Fibroblast of the conjunctiva (primary cell): ENCODE measurements at places on chromosomes 5 and 9.

DNA sequence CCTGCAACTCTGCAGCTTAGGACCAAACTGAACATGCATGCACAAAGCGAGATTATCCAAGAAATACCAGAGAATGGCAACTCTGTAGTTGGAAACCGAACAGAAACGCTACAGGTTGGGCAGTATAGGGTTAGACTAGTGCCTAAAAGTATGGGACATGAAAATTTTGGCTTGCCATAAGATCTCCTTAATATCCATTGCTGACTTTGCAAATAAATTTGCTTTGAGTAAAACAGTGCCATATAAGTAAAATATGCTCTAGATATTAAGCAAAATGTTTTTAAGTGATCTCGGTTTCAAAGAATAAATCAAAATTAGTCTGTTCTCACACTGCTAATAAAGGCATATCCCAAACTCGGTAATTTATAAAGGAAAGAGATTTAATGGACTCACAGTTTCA, 456.0 kb downstream of the PRDM9 start:
- DNase-seq, result no peak

- no peak for DNase-seq
Measured at GRCh38 chr5:58094031-58094430, 365.9 kb downstream of the PLK2 start.

- no peak for DNase-seq
Measured at GRCh38 chr5:181121675-181122561, 9.1 kb downstream of the OR2V1 start.

DNA sequence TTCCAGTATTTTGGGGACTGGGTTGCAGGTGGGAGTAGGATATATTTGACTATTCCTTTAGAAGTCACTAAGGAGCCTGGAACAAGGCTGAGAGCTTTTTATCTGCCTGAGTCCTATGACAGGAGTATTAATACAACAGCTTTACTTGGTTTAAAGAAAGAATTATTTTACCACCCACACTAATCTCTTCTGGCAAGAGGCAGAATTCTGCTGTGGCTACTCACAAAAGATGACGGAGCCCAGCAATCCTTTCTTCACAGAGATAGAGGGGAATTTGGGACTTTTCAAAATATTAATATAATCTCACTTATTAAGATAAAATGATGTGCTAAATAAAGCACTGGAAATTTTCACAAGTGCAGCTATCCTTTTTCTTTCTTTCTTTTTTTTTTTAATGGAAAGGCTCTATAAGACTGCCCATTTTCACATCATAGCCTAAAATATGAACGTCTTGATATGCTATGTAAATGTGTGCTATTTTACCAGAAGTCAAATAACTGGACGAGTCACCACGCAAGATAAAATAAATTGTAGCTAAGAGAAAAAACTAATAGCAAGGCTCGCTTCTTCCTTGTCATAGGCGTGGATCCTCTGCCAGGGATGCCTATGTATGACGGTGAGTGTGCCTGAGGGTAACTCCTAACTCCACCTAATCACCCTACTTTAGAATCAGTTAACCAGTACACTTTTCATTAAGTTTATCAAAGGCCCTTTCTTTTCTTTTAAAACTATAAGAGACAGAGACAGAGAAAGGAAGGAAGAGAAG, 76.3 kb downstream of the ZNF608 start:
- DNase-seq, result no peak

GRCh38 chr5:62154758-62155157, 151.2 kb upstream of the KIF2A start:
- DNase-seq, result no peak

DNA sequence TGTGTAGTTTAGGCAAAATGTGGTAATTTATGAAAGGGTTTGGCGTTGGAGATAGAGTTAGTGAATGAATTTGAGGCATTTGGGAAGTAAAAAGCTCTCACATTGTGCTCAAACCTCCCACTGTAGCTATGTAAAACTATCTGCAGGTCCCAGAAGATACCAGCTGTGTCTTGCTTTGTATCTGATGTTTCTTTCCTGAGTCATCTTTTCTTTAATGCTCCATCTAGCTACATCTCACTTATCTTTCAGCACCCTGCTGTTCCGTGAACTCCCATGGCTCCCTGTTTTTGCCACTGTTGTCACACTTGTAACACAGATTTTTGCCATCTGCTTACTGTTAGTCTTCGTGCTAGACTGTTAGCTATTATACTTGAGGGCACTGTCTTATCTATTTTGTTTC, 253.1 kb downstream of the NPR3 start:
- DNase-seq, result no peak

DNA sequence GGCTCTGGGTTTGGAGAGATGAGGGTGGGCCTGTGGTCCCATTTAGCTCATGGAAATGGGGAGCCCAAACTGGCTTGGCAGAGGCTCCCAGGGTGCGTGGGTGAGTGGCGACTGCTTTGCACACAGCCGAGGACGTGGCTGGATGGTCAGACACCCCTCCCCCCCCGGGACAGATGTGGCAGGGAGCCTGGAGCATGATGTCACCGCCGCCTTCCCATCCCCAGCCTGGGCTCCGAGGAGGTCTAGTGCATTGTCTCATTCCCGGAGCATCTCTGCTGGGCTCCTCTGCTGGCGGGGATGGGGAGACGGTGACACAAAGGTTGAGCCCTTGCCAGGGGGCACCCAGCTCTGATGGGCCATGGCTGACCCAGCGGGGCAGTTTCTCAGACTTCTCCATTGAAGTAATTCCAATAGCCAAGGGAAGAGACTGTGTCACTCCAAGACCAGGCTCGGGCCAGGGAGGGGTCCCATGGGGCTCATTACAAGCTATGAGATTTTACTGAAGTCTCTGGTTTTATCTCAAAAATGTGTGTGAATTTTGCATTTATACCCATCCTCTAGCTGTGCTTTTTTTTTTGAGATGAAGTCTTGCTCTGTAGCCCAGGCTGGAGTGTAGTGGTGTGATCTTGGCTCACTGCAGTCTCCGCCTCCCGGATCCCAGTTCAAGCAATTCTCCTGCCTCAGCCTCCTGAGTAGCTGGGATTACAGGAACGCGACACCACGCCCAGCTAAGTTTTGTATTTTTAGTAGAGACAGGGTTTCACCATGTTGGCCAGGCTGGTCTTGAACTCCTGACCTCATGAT, 36.1 kb downstream of the HMCN2 start:
- no peak for DNase-seq

DNA sequence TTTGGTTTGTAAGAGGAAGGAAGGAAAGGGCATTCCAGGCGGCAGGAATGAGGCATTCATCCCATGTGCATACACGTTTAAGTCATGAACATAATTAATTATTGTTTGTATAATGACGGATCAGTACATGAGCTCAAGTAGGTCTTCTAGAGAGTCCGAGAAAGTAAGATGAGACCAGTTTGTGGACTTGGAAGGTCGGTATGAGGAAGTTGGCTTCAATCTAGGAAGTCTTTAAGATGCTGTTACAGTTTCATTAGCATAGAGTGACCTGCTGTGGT, 2.1 kb downstream of the GTF3C4 start:
- DNase-seq, result no peak

GRCh38 chr5:155867522-155868088, 459.4 kb upstream of the SGCD start:
- no peak for DNase-seq

DNA sequence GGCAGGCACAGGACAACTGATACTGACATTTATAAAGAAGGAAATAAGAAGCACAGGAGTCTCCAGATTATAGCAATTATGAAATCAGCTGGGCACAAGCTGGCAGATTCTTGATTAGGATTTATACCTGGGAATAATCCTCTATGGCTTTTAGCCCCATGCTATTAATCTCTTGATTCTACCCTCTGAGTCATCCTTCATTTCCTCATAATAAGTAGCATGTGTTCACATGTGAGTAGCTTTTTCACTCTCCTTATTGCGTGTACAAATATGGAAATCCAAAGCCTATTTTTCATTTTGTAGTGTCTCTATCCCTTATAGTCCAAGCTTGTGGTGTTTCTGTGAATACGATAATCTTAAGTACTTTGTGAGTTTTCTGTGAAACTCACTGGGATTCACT, 185.0 kb upstream of the PRLR start:
- DNase-seq, result no peak

DNA sequence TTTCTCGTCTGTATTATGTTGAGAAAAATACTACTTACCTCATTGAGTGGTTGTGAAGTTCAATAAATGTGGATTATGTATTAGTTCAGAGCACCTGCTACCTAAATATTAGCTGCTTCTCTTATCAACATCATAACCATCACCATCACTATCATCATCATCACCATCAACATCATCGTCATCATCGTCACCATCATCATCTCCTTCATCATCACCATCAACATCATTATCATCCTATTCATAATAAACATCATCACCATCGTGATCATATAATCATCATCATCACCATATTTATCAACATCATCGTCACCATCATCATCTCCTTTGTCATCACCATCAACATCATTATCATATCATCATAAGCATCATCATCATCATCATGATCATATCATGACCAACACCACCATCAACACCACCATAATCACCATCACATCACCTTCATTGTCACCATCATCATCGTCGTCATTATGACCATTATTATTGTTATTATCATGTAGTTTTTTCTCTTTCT, 181.0 kb upstream of the ADCY2 start:
- DNase-seq, result no peak

GRCh38 chr9:129888293-129889121, 53.2 kb downstream of the USP20 start:
- no peak for DNase-seq

- peak; percentile 27 for DNase-seq
Measured at GRCh38 chr5:118580949-118581348, 407.4 kb downstream of the DTWD2 start.

- DNase-seq, result no peak
Measured at GRCh38 chr5:103428411-103428871, 134.1 kb downstream of the NUDT12 start.

DNA sequence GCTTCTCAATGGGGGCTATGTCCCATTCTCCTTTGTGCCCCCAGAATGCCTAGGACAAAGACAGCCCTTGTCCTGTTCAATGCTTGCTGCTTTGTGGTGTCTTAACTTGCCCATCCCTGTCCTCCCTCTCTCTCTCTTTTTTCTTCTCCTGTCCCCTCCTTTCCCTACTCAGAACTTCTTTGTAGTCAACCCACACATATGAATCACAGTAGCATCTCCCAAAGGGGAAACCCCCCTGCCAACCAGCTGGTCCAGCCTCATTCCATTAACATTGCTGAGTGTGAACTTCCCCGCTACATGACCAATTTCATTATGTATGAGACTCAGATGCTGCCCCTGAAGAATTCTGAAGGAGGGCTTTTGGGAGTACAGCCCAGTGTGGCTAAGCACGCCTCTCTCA, 408.3 kb downstream of the ENC1 start:
- no peak for DNase-seq

- no peak for DNase-seq
Measured at GRCh38 chr5:66702426-66702825, 106.2 kb downstream of the MAST4 start.

DNA sequence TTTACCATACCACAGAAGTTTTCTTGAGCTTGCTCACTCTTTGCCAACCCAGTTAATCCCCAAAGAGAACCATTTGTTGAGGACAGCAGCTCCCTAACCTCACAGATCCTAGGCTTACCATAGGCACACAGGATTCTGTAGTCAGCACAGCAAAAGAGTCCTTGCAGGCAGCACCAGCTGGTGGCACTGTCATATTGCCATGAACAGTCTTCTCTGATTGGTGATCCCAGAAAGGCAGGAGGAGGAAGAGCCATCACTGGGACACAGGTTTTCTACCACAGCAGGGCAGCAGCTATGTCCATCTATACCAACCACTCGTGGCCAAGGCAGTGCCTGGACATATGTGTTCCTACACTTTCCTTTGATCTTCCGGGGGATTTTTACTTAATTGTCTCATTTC, 297.1 kb upstream of the CD180 start:
- DNase-seq, result peak; percentile 10

DNA sequence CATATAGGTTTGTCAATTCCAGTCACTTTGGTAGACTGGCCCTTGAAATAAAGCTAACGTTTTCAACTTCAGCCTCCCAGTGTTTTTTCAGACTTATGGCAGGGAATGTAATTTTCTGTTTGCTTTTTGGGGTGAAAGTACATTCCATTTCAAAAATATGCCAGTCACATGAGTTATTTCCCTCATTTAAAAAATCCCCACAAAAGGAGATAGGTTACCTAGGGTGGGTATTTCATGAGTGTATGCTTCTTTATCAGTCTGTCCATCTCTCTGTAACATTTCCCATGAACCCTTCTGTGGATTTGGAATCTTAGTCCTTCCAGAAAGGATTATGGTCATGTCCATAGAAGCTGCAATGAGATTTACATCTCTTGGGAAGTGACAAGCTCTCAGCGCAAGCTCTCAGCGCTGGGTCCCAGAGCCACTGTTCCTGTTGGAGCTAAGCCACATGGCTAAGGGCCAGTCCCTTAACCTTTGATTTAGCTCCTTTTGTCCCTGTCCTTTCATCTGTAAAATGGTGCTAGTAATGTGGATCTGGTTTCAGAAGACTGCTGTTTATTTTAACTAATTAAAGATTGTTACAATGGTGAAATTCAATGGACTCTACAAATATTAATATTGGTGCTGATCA, 294.9 kb downstream of the NR3C1 start:
- no peak for DNase-seq

DNA sequence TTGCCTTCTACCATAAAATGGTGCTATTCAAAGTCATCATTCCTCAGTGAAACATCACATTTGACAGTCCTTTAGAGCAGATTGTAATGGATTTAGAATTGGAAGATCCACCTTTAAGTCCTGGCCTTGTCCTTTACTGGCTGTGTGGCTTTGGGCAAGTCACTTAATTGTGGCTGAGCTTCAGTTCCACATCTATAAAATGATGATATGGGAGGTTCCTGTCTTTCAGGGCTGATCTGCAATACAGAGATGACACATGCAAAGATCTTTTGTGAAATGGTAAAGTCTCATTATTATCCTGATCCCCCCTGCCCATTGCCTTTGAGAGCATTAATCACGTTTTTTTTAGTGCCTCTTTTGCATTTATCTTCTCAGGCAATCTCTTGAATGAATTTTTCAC, 58.2 kb downstream of the ZFAND5 start:
- no peak for DNase-seq

- DNase-seq, result no peak
Measured at GRCh38 chr5:16726538-16726946, 109.7 kb upstream of the RETREG1 start.

DNA sequence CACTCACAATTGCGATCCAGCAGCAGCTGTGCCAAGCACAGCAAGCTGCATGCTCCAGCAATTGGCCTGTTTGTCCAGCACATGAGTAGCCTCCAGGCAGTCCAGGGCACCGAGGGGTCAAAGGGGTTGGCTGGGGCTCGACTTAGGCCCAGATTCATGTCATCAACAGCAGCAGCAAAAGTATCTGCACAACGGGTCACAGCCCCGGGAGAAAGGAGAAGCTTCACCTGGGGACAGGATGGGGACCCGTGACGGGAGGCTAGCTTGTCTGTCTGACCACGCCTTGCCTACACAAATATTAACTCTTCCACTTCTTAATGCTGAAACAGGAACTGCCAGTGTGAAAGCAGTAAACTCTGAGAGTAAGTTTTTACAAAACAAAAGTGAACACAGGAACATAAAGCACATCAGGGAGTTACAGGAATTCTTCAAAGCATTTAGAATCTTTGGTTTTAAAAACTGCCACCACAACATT, 191.2 kb downstream of the PIK3R1 start:
- DNase-seq, result no peak
